ENCODE measurements at places on chromosomes 13 and 19.

- peak; percentile 48 for DNase-seq
Measured at GRCh38 chr13:112616586-112617362, 28.8 kb upstream of the TUBGCP3 start.

DNA sequence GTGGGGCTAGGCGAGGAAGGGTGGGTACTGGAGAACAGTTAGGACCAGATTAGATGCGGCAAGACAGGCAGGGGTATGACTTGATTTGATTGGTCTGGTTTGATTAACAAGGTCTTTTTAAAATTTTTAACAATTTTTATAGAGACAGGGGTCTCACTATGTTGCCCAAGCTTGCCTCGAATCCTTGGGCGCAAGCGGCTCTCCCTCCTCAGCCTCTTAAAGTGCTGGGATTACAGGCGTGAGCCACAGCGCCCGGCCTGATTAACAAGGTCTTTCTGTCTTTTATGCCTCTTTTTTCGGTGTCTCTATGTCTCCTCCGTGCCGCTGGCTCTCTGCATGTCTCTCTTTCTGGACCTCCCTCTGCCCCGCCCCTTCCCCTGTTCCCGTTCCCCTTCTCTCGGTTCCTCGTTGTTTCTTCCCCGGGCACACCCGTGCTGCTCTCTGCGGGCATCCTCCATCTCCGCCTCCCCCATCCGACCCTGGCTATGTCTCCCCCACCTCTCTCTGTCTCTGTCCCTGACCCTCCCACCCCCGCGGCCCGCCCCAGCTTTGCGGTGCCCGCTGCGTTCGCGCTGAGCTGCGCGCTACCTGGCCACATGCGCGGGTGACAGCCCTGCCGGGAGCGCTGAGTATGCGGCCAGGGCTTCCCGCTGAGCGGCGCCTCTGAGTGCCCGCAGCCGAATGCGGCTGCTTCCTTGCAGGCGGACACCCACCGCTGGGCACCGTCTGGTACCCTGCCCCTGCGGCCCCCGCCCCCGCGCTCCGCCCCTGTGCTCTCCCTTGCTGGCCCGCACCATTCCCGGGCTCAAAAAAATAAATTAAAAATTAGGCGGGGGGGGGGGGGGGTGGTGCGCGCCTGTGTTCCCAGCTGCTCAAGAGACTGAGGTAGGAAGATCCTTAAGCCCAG, 8.1 kb upstream of the SDHAF1 start:
- no peak for DNase-seq

- peak; percentile 97 for DNase-seq
Measured at GRCh38 chr13:39565036-39565949, 37.7 kb downstream of the LHFPL6 start.

DNA sequence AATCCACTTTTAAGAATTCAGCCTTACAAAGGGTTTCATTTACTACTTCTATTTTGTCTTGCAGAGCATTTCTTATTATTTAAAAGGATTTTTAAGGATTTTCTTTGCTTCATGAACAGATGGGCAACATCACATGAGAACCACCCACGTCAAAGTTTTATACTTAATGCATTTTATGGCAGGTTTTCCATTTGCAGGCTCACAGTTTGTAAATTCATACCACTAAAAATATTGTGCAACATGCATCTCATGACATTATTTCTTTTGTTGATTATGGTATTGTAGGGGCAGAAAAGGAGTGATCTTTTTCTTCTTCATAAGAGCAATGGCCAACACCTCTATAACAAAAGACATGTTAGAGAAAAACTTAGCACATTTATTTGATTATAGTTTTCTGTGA, 554.0 kb upstream of the SPRY2 start:
- DNase-seq = no peak

- DNase-seq = peak; percentile 76
Measured at GRCh38 chr13:35600137-35600536, 123.6 kb upstream of the MAB21L1 start.

GRCh38 chr13:71303144-71303543, 563.9 kb downstream of the DACH1 start:
- no peak for DNase-seq

DNA sequence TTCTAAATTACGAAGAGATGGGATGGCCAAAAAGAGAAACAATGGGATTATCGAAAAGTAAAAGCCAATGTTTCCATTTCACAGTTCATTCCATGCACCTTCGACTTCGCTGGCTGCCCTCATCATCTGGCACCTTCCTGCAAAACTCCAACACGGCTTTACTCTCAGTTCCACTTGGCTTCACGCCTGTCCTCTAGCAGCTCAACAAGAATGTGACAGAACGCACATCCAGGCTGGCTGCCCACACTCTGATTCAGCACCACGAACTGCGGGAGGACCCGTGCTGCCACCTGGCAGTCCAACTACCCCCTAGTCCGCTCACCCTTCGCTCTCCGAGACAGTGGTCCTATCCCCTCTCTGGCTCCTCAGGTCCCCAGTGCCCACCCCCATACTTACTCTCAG, 11.7 kb downstream of the ATP7B start:
- DNase-seq = peak; percentile 8

Measured in AG10803 (cell line).